ENCODE measurements at places on chromosomes 13 and 19.

GRCh38 chr13:52652980-52653303, 306 bp downstream of the SUGT1 start:
- no peak for DNase-seq

DNA sequence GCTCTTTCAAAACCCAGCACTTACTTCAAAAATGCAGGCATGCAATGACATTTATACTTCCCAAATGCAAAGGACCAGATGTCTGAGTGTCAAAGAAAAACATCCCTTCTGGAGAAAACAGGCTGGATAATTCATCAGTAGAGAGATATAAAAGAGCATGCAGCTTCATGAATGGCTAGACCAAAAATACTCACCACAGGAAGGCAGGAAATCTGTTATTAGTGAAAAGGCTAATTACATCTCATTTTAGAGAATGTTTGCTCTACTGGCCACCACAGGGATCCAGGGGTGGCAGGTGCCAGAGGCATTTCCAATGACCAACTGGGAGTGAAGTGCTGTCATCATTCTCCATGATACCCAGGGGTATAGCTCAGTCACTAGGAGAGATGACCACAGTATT, 106.5 kb downstream of the LHFPL6 start:
- no peak for DNase-seq

- DNase-seq = peak; percentile 84
Measured at GRCh38 chr13:50529154-50529882, 314.2 kb downstream of the DLEU7 start.

- peak; percentile 61 for DNase-seq
Measured at GRCh38 chr19:14795078-14795721, 16.8 kb upstream of the ADGRE2 start.

- peak; percentile 4 for DNase-seq
Measured at GRCh38 chr13:43240278-43240677, 216.9 kb downstream of the DNAJC15 start.

DNA sequence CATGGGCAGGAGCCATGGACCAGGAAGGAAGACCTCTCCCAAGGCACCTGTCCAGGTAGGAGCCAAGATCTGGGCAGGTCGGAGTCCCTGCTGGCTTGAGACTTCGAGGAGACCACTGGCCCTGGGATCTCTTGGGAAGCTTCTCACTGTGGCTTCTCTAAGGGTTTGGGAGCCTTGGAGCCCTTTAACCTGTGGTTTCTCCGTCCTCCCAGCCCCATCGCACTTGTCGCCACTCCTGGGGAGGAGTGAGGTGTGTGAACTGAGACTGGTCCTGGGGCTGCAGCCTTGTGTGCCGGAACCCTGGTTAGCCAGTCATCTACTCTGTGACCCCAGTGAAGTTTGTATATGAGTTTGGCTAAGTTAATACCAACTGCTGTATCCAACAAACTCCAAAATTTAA, 8.2 kb downstream of the ZNF805 start:
- DNase-seq = no peak

- DNase-seq = no peak
Measured at GRCh38 chr13:105441051-105441750, 1094.3 kb downstream of the EFNB2 start.

DNA sequence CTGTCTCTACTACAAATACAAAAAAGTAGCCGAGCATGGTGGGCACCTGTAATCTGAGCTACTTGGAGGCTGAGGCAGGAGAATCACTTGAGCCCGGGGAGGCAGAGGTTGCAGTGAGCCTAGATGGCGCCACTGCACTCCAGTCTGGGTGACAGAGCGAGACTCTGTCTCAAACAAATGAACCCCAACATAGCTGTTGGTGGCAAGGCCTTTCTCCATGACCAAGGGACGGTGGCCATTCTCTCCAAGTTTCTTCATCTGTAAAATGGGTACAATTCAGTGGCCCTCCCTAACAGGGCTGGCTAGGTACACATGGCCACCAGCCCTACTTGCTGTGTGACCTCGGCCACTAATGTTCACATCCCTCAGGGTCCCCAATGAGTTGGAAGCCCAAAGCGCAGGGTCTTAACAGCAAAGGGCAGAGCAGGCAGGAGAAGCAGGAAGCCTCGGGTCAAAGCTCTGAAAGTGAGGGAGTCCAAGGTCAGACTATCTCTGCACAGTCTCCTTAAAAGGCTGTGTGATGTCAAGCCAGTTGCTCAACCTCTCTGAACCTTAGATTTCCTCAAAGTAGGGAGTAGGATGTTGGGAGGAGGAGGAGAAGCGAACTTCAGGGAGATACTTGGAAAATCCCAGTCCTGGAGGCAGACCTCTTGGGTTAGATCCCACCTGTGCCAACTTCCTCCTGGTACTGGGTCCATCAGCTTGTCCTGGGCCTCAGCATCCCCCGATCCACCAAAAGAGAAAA, 2.7 kb downstream of the JUND start:
- peak; percentile 50 for DNase-seq

DNA sequence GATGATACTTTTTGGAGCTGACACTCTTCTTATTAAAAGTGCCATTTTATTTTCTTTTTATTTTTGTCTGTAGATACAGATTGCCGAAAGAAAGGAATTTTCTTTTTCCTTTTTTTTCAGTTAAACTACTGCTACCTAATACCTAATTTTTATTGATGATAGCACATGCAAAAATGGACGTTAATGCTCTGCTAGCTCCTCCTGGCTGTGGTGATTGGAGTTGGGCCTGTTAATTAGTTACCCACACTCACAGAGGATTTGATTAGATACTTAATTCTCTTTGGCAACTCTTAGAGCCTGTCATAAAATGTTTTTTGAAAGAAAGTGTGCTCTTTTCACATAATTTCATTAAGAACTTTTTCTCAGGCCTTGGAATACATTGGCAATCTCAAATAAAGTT, 366.8 kb downstream of the DCT start:
- DNase-seq = no peak

- DNase-seq = no peak
Measured at GRCh38 chr13:42174344-42175162, 97.4 kb upstream of the AKAP11 start.

- DNase-seq = no peak
Measured at GRCh38 chr19:18650021-18650390, 13.2 kb downstream of the KLHL26 start.

- DNase-seq = no peak
Measured at GRCh38 chr19:43984687-43985000, 656 bp downstream of the ZNF155 start.

- no peak for DNase-seq
Measured at GRCh38 chr13:39955560-39955959, 300.1 kb downstream of the COG6 start.

- DNase-seq = peak; percentile 35
Measured at GRCh38 chr19:737591-738093, 13.3 kb upstream of the MISP start.

- peak; percentile 39 for DNase-seq
Measured at GRCh38 chr13:100610391-100611347, 22.1 kb upstream of the GGACT start.

GRCh38 chr13:32837307-32837972, 178.8 kb upstream of the KL start:
- no peak for DNase-seq

DNA sequence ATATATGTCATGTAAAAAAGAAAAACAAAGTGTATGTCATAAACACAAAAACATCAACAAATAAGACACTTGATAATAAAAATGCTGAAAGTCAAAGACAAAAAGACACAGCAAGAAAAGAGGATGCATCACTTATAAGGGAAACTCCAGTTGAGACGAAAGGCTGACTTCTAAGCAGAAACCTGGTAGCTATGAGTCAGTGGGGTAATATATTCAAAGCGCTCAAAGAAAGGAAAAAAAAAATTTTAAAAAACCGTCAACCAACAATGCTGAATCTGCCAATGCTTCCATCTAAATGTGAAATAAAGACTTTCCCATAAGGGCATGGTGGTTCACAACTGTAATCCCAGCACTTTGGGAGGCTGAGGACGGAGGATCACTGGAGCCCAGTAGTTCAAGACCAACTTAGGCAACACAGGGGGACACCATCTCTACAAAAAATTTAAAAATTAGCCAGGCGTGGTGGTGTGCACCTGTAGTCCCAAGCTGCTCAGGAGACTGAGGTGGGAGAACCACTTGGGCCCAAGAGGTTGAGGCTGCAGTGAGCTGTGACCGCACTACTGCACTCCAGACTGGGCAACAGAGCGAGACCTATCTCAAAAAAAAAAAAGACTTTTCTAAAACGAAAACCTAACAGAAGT, 24.0 kb downstream of the USP12 start:
- DNase-seq = peak; percentile 64

All from inflammatory macrophage treated with lipopolysaccharide for 4 hours (primary cell).